Fibroblast of skin of back (primary cell): ENCODE measurements at places on chromosomes 4 and X.

DNA sequence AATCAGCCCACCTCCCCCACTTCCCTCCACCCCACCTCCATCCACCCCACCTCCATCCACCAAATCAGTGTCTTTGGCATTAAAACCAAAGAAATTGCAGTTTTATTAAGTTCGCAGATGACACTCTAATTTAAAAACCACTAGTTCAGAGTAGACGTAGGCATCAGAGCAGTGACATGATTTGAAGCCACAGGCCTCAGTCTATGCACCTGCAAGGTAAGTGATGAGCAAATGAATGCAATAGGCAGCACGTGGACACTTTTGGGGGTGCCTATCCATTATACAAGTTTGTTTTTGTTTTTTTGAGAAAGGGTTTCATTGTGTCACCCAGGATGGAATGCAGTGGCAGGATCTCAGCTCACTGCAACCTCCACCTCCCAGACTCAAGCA lies 88.0 kb upstream of the TRIM2 start:
- DNase-seq: no peak

DNA sequence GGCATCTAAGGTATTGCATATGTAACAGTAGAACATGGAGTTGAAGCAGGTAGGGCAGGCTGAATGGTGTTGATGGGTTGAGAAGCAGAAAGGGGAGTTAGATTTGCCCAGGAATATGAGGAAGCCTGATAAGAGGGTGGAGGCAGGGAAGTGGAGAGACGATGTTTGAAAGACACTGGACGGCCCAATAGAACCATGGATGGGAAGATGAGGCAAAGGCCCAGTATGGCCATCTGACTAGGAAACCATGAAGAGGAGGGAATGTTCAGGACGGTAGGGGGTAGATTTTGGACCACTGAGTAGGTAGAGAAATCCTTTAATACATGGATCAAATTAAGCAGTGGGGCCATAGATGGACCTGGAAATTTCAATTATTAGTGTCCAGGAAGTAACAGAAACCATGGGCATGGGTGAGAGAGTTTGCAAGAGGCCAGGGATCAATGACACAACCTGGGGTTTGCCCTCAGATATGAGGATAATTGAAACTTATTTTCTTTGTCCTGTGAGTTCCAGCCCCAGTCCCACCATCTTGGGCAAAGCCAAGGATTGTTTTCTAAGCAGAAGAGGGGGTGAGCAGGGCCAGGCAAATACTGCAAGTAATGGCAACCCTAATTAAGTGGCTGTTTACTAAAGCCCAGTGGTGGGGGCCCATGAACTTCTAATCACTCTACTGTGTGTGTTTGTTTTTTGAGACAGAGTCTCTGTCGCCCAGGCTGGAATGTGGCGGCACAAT lies 2.5 kb upstream of the USP11 start:
- DNase-seq: no peak

- DNase-seq: no peak
Observed at GRCh38 chrX:111114806-111115205, 18.8 kb downstream of the PAK3 start.

DNA sequence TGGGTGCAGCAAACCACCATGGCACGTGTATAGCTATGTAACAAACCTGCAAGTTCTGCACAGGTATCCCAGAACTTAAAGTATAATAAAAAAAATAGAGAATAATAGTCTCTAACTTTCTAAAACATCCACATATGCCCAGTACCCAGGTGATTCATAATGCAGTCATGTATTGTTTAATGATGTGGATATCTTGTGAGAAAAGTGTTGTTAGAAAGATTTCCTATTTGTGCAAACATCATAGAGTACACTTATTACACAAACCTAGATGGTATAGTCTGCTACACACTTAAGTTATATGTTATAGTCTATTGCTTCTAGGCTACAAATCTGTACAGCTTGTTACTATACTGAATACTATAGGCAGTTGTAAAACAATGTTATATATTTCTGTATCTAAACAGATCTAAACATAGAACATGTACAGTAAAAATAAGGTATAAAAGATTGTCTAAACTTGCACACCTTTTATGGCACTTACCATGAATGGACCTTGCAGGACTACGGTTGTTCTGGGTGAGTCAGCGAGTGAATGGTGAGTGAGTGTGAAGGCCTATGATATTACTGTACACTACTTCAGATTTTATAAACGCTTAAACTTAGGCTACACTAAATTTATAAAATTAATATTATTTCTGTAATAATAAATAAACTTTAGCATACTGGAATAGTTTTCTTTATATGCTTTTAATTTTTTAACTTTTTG lies 232.2 kb upstream of the SLIT2 start:
- peak; percentile 31 for DNase-seq

GRCh38 chr4:91837608-91838029 lies 466.1 kb upstream of the GRID2 start:
- peak; percentile 35 for DNase-seq

DNA sequence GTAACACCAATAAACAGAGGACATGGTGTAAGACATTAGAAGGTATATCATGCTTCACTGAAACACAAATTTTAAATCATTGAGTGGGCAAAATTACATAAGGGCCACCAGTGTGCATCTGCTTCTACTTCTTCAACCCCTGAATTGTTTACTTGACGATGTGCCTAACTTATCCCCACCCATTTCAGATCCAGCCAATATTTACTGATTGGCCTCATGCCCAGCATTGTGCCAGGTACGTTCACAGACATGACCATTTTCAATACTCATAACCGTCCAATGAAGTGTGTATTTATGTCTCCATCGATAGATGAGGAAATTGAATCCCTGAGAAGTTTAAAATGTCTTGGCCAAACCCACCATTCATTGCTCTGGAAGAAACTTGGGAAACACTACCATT lies 208.3 kb upstream of the MID1 start:
- DNase-seq: no peak

DNA sequence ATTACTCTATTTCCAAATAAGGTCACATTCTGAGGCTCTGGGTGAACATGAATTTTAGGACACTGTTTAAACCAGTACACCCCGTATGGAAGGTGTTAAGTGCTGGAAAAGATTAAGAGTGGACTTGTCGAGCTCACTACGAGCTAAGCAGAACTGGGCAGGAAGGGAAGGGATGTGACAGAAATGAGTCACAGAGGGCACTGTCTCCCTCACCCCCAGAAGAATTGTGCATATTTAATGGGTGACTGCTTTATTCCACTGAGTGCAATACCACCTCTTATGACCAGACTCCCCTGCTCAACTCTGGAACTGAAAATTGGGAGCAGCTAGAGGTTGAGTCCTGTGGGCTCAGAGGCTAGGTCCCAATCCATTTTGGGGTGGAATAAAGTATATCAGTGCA lies 187.4 kb upstream of the RPS6KA3 start:
- peak; percentile 70 for DNase-seq

GRCh38 chr4:161894014-161894413 lies 269.8 kb downstream of the FSTL5 start:
- DNase-seq: no peak

DNA sequence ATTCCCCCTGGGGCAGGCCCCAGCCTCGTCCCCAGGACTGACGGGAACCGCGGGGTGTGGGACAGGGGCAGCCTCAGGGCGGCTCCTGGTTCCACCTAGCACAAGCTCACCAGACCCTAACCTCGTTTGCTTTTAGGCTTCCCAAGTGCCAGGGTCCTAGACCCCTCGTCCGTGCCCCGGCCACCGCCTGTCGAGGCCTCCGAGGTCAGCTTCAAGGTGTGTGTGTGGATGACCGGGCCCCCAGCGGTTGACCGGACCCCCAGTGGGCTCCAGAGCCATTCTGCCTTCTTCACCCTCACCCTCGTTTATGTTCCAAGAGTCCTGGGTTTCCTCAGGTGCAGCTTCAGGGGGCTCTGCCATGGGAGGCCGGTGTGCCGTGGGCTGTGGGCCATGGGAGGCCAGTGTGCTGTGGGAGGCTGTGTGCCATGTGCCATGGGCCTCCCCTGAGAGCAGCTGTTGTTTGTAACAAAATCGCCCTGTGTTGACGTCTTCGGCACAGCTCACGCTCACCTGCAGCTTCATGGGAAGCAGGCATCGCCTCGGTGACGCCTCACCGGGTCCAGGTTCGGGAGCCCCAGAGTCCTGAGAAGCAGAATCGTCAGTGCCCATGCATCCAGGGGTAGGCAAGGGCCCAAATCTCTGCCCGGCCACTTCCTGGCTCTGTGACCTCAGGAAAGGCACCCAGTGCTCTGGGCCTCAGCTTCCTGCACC lies 43.0 kb upstream of the HMX1 start:
- no peak for DNase-seq

DNA sequence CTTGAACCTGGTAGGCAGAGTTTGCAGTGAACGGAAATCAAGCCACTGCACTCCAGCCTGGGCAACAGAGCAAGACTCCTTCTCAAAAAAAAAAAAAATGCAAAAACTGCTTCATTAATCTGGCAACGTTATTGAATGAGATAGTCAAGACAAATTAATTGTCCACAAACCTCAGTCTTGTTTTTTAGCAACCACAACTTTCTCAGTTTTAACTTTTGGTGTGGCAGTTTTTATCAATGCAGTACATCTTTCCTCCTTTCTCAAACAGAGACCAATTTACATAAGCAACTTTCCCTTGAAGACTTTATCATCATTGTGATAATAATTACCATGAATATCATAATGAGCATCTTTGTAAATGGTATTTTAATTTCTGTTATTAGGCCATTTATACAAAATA lies 61.7 kb upstream of the GALNTL6 start:
- DNase-seq: no peak

GRCh38 chr4:6334203-6334887 lies 64.7 kb downstream of the WFS1 start:
- no peak for DNase-seq

GRCh38 chr4:54668014-54668611 lies 10.4 kb downstream of the KIT start:
- no peak for DNase-seq
